Islet precursor cell (in vitro differentiated cells): ENCODE measurements at places on chromosomes 7 and 10.

GRCh38 chr7:131488361-131488760, 68.1 kb downstream of the PODXL start:
- no peak for DNase-seq

GRCh38 chr10:125762692-125763648, 12.7 kb downstream of the MMP21 start:
- no peak for DNase-seq

DNA sequence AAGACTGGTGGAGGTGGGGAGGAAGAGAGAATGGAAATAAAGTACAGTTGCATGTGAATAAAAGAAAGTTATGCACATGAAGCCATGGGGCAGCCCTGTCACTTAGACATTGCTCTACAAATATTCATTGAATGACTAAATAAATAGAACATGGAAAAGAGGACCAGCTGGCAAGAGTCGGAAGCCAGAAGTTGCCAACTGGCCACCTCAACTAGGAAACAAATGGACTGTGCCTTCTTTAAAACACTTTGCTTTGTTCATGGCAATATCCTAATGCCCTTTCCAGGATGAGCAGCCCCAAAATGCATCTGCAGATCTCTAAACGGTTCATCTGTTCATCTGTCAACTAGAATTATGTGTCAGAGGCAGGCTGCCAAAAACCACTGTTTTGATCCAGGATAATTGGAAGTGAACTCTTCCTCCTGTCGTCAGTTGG, 157.3 kb downstream of the NOC3L start:
- DNase-seq: no peak

DNA sequence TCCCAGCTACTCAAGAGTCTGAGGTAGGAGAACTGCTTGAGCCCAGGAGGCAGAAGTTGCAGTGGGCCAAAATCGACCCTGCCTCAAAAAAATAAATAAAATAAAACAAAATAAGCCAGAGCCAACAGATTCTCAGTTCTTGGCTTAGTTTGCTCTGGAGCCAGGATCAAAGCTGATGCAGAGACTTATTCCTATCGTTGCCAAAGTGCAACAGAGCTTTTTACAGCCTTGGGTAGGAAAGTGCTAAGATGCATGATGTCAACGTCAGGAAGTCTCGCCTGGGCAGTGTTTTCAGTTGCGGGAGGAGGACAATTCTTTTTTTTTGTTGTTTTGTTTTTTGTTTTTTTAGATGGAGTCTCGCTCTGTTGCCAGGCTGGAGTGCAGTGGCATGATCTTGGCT, 43.8 kb upstream of the CYTH3 start:
- no peak for DNase-seq

DNA sequence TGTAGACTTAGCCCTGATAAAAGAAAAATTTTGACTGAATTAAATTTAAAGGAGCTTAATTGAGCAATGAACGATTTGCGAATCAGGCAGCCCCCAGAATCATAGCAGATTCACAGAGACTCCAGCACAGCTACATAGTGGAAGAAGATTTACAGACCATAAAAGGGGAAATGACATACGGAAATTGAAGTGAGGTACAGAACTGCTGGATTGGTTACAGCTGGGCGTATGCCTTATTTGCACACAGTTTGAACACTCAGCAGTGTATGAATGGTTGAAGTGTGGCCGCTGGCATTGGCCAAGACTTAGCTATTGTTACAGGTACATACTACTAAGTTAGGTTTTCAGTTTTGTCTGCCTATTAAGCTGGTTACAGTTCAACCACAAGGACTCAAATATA, 433.5 kb upstream of the CELF2 start:
- no peak for DNase-seq

DNA sequence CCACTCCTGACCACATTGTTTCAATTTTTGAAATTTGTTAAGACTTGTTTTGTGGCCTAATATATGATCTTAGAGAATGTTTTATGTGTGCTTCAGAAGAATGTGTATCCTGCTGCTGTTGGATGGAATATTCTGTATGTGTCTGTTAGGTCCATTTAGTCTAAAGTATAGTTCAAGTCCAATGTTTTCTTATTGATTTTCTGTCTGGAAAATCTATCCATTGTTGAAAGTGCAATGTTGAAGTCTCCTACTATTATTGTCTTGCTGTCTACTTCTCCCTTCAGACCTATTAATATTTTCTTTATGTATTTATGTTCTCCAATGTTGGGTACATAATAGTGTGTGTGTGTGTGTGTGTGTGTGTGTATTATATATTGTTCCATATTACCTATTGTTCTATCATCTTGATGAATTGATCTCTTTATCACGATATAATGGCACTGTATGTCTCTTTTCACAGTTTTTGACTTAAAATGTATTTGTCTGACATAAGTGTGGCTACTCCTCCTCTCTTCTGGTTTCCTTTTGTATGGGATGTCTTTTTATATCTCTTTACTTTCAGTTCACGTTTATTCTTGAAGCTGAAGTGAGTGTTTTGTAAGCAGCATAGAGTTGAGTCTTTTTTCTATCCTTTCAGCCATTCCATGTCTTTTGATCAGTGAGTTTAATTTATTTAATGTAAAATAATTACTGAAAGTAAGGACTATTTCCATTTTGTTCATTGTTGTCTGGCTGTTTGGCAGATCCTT, 61.3 kb downstream of the AKR1D1 start:
- DNase-seq: no peak

DNA sequence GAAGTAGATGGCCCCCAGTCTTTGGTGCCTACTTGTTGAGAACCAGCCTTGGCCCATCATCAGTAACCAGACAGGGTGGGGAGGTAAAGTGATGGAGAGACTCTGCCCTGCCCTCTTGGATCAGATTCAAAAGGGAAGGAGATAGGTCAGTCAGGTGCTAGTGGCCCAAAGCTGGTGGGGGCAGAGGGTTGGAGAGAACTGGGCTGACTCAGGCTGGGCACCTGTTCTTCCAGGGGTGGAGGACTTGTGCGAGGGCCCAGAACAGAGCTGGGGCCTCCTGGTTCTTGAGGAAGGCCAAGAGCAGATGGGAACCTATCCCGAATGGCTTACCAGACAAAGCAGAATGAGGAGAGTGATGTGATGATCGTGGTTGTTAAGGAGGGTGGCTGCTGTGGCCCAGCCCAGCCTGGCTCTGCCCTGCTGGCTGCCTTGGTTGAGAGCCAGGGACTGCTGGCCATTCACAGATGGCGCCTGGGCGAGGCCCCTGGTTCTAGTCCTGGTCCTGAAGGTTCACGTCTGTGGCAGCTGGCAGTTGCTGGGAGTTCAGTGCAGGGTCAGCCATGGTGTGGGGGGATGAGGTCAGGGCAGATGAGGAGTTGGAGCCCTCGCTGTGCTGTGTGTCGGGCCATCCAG, 36.6 kb downstream of the PALD1 start:
- no peak for DNase-seq

- no peak for DNase-seq
Measured at GRCh38 chr7:151101621-151102396, 15.5 kb downstream of the AGAP3 start.
